ENCODE measurements at places on chromosomes 16 and 17.

DNA sequence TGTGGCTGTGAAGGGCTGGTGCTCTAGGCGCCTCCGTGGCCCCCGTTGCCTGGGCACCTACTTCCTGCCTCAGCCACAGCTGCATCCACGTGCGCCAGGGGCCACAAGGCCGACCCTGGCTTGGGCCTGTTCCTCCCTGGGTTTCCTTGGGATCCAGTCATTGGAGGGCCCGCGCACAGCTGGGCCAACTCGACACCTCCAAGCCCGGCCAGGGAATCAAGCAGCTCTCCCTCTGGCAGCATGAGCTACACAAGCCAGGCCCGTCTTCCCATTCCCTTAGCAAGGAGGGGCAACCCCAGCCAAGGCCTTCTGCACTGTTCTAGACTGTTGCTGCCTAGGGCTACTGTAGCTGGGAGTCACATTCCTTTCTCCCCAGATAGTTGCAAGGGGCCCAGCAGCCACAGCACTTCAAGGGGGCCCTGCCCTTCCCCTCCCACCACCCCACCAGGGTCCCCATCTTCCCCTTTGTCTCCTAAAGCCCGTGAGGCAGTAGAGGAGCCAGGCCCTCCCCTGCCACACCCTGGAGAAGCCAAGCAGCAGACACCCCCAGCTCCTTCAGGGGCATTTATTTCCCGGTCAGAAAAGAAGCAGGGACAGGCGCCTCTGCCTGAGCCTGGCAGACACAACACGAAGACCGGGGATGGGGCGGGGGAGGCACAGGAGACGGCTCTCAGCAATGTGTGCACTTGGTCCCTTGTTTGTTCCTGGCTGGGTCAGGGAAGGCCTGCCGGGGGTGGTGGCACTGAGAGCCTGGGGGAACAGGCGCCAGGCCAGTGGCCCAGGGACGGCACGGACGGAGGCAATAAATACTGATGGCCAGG is 3.8 kb downstream of the ARHGDIA start:
- no peak for DNase-seq

DNA sequence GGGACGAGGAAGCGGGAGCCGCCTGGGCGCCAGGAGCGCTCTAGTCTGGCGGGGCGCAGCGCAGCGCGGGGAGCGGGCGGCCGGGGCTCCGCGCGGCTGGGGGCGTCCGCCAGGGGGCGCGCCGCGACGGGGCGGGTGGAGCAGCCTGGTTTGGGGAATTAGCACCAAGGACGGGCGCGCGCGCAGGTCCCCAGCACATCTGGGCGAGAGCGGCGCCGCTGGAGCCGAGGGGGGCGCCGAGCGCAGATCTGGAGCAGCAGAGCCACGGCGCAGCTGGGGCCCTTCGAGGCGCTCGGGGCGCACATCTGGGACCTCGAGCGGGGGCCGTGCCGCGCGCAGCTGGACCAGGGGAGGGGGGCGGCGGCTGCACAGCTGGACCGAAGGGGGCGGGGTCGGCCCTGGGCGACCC is at the start of gene NXPH3:
NXPH3 (plus strand) TSS at position 193 of the 409 bp plus-strand sequence. CDS start 349 bp downstream, outside the sequence.
- no peak for DNase-seq

GRCh38 chr17:47297661-47298400 is 25.9 kb upstream of the EFCAB13 start:
- DNase-seq, result no peak

GRCh38 chr16:228151-228851 is 948 bp downstream of the LUC7L start:
- DNase-seq, result no peak

GRCh38 chr16:84226026-84226425 is 13.8 kb downstream of the KCNG4 start:
- no peak for DNase-seq

- DNase-seq, result peak; percentile 59
Observed at GRCh38 chr17:72407336-72407909, 286.6 kb downstream of the SOX9 start.

DNA sequence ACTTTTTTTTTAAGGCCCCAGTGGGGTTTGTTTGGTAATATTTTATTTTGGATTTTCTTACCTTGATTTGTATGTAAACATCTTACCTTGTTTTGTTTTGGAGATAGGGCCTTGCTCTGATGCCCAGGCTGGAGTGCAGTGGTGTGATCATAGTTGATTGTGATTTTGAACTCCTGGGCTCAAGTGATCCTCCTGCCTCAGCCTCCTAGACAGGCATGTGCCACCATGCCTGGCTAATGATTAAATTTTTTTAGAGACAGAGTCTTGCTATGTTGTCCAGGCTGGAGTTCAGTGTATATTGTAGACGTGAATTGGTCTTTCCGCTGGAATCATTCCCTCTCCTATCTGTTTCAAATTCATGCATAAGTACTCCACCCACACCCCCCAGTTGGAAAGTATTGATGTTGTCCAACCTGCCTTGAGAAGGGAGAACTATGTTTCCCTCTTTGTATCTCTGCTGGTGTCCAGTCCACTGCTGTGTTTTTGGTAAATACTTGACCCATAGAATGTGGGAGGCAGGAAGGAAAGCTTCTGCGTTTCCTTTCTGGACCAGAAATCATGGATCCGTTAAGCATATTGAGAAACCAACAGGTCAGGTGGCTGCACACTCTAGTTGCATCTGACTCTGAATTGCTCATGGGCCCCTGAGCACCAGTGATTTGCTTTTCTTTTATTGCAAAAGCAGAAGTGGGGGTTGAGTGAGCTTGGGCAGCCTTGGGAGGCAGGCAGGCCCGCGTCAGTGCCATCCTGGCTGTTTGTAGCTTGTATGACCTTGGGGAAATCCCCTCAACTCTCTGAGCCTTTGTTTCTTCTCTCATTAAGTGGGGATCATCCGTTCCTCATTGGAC is 25.0 kb downstream of the RMI2 start:
- DNase-seq, result no peak

DNA sequence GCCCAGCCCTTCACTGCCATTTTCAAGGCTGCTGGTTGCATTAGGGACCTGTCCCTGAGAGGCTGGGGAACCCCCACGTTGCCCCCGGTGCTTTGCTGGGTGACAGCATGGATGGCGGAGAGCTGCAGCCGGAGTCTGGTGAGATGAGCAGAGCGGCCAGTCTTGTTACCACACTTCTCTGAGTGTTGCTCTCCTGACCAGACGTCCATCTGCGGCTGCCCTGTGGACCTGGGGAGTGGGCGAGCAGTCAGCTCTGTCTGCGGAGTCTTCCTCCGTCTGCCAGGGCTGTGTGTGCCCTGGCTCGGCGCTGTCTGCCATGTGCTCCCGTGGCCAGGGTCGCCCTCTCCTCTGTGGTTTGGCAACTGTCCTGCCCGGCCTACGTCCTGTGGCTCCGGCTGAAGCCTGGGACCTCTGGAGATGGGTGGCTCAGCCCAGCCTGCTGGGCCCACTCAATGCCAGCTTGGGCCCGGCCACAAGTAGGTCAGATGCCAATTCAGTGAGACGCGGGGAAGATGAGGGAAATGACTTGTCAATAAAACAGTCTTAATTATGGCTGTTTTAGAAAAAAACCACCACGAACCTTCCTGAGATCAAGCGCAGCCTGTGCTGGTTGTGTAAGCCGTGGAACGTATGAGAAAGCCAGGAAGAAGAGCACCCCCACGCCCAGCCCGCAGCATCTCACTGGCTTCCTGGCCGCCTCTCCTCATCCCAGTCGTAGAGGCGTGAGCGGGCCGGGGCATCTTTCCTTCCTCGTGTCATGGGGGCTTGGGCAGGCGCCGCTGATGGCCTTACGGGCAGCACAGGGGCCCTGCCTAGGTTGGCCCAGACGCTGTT is 7.9 kb downstream of the KCTD5 start:
- no peak for DNase-seq

- no peak for DNase-seq
Observed at GRCh38 chr16:23124315-23124714, 24.9 kb downstream of the USP31 start.

DNA sequence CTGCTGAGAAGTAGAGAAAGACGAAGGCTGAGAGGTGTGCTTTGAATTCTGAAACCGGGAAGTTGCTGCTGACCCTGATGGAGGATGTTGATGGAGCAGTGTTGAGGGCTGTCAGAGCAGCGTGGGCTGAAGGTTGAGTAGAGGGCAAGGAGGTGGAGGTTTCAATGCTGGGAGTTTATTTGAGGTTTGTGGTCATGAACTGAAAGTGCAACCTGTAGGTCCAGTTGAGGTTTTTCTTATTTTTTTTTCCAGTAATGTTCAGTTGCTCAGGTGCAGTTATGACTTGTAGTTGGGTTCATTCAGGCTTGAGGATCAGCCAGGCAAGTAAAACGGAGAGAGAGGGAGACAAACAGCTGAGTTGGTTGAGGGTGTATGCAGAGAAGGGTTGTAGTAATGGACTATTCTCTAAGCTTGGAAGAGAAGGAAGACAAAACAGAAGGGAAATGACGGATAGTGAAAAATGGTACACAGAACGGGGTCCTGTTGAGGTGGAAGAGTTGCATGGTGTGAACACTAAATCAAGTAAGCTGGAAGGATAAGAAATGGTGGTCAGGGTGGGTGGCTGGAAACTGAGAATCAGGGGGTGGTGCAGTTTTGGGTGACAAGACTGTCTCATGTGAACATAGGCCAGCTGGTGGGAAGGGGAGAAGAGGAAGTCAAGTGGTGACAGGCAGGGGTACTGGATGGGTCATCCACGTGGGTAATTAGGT is 8.7 kb upstream of the UBE2G1 start:
- DNase-seq, result no peak

- DNase-seq, result no peak
Observed at GRCh38 chr16:67543582-67543981, 15.0 kb downstream of the RIPOR1 start.

Measured in NCI-H187 treated with DMSO at 0.1 percent for 48 hours (cell line).